GM12891 (cell line): ENCODE measurements at places on chromosomes 7 and 10.

GRCh38 chr10:13555884-13556510, 27.2 kb upstream of the BEND7 start:
- DNase-seq: no peak

- no peak for DNase-seq
Observed at GRCh38 chr7:28890137-28890536, 68.0 kb downstream of the TRIL start.

DNA sequence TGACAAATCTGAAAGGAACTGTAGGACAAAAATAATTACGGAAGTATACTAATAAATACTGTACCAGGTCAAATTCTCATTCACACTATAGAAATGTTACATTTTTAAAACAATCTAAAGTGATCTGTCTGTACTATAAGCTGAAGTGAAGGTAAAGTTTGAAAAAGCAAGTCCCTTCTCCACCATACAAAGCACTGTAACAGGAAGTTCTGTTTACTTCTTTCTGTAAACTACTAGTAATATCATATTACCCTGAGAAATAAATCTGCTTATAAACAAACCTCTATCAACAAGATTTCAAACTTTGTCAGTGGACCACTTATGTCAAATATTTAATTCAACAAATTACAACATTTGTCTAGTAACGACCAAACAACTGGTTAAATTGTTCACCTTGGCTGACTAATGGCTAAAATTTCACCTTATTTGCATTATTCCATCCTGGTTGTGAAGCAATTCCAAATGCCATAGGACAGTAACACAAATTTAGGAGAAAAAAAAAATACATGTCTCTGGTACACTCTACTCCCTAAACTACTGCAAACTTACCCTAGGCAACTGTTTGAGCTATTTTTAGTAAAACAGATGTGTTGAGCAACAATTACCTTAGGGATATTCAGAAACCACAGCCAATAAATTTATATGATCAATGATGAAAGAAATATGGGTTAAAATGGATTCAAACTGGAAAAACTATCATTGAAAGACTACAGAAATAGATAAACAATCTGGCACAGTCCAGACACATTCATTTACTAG, 126.0 kb downstream of the NRBF2 start:
- no peak for DNase-seq

DNA sequence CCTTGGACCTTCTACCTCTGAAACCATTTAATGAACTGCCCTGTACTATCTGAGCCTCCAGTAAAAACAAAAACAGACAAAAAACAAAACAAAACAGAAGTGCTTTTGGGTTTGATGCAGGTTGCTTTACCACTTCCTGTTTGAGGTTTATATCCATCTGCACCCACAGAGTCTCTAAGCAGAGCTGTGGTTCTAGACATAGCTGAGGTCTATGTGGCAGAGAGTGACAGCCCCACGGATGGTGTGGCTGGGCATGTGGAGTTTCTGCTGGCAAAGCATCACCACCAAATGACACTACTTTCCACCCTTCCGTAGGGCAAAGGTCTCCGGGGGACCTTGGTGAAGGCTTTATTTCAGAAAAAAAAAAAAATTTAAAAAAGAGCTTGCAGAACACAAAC, 754.2 kb downstream of the GRID1 start:
- DNase-seq: peak; percentile 26

- DNase-seq: no peak
Observed at GRCh38 chr7:134855442-134855841, 76.0 kb downstream of the CALD1 start.
